Esophagus squamous epithelium (tissue), 5 donors: ENCODE measurements at places on chromosomes 3 and 15. TPM values are rescaled to one million over a fixed set of nuclear protein-coding genes. Genes with fewer than 3 reads are reported as not detected.

- DNase-seq, result no peak
These were observed 12.6 kb upstream of the FRMD5 start for GRCh38 chr15:44207643-44208042.

GRCh38 chr3:149061776-149062175 lies 24.6 kb downstream of the HLTF start:
- no peak for DNase-seq

DNA sequence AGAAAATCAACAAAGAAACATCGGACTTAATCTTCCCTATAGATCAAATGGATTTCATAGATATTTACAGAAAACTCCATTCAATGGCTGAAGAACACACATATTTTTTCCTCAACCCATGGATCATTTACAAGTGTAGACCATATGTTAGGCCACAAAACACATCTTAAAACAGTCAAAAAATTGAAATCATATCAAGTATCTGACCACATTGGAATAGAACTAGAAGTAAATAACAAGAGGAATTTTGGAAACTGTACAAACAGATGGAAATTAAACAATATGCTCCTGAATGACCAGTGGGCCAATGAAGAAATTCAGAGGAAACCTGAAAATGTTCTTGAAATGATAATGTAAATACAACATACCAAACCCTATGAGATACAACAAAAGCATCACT lies 323.1 kb upstream of the GPR149 start:
- no peak for DNase-seq

GRCh38 chr15:42788725-42789124 lies 51.8 kb upstream of the CDAN1 start:
- DNase-seq, result no peak

- no peak for DNase-seq
These were observed 389 bp downstream of the ARPC4 start for GRCh38 chr3:9793161-9793781.

DNA sequence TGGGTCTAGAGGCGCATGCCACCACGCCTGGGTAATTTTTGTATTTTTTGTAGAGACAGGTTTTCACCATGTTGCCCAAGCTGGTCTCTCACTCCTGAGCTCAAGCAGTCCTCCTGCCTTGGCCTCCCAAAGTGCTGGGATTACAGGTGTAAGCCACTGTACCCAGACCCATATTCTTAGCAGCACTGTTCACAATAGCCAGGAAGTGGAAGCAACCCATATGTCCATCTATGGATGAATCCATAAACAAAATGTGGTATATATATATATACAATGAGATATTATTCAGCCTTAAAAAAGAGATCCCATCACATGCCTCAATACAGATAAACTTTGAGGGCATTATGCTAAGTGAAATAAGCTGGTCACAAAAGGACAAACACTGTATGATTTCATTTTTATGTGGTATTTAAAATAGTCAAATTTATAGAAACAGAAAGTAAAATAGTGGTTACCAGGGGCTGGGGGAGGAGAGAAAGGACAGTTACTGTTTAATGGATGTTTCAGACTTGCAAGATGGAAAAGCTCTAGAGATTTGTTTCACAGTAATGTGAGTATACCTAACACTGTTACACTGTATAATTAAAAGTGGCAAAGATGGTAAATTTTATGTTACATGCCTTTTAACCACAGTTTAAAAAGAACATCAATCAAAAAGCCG lies 35.7 kb upstream of the GRAMD1C start:
- DNase-seq, result no peak

DNA sequence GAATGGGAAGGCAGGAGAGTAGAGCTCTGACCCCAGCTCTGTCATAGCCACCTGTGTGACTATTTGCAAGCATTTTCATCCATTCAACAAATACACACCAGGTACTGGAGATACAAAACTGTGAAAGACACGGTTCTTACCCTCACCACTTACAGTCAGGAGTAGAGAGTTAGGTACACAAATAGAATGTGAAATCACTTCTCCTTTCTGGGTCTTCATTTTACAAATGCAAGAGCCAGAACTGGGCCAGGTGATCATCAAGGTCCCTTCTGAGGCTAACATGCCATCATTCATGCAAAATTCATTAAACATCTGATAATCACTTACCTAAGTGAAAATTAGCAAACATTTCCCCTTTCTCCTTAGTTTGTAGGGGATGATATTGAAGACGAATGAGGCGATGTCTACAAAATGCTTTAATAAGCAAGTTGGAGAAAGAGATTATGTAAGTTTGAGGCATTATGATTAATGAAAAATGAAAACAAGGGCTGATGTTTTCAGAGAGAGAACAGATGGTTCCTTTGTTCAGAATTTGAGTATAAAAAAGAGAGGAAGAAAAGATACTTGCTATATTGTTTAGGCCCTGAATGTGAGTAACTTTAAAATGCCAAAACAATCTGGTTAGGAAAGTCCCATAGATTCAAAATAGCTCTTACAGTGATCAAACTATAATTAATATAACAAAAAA lies 88.6 kb downstream of the LPP start:
- no peak for DNase-seq

GRCh38 chr15:28113394-28114113 lies 14.4 kb upstream of the OCA2 start:
- DNase-seq, result no peak

GRCh38 chr15:58229297-58229768 lies 91.2 kb downstream of the AQP9 start:
- no peak for DNase-seq

DNA sequence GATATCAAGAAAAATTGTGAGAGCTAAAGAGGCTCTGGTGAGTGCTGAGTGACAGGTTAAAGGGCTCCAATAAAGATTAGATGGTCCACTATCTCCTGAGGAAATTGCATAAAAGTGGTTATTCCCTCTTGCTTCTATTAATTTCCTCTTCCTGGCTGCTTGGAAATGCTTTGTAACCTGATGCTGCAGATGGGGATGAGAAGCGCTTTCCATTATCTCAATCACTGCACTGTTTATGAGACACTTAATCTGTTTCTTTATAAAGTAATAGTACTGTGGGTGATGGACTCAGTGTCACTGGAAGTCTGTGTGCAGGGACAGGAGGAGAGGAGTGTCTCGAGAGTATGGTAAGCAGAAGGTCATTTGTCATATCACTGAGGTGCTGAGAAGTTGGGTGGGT lies 305.3 kb downstream of the EPHB1 start:
- no peak for DNase-seq

DNA sequence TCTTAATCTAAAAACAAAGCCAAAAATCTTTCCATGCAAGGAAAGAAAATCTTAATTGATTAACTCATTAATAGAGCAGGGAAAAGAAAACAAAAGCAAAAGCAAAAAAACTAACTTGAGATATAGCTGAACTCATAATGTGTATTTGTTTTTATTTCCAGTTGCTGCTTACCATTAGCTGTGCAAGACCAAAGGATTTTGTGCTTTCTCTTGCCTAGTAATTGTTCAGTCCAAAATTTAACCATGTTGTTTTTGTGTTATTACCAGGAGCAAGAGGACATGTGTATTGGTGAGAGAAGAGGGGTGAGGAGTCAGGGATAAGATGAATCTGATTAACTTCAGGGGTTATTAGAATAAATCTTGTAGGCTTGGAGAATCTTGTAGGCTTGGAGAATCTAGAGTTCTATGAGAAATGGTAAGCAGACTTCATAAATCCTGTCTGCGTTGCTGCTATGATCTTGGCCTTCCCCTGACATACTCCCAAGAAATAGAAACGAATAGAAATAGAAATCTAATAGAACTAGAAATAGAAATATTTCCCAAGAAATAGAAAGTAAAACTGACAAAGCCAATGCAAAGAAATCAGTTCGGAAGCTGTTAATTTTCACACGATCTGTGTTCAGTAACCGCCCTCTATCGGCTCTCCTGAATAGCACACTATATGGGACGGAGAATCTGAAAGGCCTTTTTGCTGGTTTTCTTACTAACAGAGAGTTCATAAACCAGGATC lies 72.6 kb upstream of the TNFSF10 start:
- no peak for DNase-seq

DNA sequence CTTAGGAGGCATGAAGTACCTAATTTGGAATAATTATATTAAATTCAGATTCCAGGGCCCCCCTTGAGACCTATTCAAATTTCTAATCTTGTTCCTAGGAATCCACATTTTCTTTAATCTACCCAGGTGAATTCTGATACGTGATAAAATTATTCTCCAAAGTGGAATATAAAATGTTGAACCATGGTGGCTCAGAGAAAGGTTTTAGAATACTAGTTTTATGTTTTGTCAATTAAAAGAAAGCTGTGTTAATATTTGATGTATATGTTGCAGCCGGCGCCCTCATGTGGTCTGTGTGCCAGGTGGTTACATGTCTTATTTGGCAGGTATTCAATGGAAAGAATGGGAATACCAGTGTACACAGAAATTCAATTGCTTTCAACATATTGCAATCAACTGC lies 321.8 kb downstream of the FEZF2 start:
- no peak for DNase-seq

GRCh38 chr15:44296625-44297524 lies 8.4 kb downstream of the GOLM2 start:
- DNase-seq, result no peak

- no peak for DNase-seq
These were observed 129.0 kb downstream of the RPL22L1 start for GRCh38 chr3:170740726-170741591.

DNA sequence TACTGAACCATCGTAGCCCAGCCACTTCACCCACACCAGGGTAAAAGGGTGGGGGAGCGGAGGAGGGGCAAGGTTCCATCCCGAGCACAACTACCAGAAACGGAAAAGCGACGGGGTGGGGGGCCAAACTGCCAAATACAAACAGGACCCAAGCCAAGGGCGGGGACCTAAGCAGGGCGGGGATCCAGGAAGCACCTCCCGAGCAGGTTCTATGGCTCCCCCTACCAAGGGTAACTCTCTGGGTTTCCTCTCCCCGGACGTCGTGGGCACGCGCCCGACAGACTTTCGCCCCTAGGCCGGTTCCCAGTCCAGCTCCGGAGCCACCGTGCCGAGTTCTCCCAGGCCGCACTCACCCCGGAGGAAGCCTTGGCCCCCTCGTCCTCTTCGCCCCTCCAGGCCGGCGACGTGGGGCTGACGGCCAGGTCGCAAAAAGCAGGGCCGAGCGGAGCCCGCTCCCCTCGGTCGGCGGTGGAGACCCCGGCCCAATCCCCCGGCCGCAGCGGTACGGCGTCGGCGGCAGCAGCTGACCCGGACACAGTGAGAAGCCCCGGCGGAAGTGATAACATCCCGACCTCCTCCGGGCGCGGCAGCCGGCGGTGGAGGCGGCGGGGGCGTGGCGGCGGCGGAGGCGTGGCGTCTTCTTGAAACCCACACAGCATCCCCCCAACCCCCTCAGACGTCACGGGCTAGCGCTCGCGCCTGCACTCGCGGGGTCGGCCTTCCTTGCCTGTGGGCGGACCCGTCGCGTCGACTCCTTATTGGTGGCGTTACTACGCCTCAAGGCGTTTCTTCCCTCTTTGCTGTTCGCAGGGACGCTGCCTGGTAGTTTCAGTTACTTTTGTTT lies at the start of gene BNIP2:
TSS of gene BNIP2 (minus strand) at position 539 of the 844 bp plus-strand sequence. CDS start 6,863 bp downstream, outside the sequence.
- DNase-seq, result peak; percentile 97

DNA sequence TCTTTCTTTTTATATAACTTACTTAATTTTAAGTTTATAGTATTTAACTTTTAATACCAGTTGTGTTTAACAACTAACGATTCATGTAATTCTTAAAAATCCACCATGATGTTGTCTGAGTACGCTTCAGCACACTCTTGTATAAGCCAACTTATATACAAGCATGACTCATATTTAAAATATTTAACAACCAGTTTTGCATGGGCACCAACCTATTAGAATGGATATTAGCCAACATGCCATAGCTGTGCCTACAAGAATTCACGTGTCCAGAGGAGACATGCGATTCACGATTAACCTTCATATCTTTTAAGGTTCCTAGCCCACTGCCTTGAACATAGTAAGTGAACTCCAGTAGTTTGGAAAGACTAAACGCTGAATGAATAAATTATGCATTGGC lies 1023.2 kb downstream of the TBL1XR1 start:
- no peak for DNase-seq

DNA sequence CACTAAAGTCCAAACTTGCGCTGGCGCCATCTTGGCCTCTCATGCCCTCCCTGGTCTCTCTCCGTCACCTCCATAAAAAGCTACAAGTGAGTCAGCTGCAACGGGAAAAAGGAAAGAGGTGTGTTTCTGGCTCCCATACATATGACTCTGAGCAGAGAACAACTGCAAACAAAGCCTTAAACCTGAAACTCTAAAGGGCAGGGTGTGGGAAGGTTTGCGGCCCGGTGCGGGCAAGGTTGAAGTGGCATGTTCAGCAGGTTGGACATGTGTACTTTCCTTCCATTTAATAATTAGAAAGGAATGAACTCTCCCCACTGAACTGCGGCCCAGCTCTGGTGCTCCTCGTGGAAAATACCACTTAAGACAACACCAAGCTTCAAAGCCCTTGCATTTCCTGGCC lies 59.0 kb upstream of the PPARG start:
- no peak for DNase-seq

- DNase-seq, result no peak
These were observed 13.9 kb downstream of the CLSTN2 start for GRCh38 chr3:139948898-139949297.

DNA sequence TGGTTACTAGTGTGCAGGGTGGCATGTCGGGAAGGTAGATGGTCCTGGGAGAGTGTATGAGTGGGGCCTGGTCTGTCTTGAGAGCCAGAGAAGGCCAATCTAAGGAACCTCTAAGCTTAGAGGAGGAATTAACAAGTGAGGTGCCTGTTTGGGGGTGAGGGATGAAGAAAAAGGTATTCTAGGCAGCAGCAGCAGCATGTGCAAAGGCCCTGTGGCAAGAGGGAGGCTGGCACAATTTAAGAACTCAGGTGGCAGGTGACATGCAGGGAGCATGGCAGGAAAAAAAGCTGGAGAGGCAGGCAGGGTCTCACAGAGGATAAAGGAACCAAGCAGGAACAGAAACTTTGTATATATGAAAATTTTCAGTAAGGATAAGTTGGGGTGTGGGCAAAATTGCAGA lies 51.2 kb downstream of the SPSB4 start:
- DNase-seq, result no peak

- no peak for DNase-seq
These were observed 598.3 kb upstream of the ZNF385D start for GRCh38 chr3:22349215-22349851.

Gene WNT5A
- 28.8 TPM for total RNA-seq

Gene THOC7
- total RNA-seq, result 50.9 TPM

Gene PIF1
- total RNA-seq, result 2.1 TPM

Gene CSPG4
- 2.9 TPM for total RNA-seq

Gene C3orf18
- 2.1 TPM for total RNA-seq

Gene C15orf62
- 29.8 TPM for total RNA-seq

Gene TRAT1
- total RNA-seq, result 0.95 TPM

Gene SLC7A14
- total RNA-seq, result not detected

Gene CERS3
- total RNA-seq, result 70.8 TPM

Gene SKOR1
- 0.38 TPM for total RNA-seq

Gene CHDH
- 1.3 TPM for total RNA-seq
